ENCODE measurements at places on chromosomes 11 and 22.

DNA sequence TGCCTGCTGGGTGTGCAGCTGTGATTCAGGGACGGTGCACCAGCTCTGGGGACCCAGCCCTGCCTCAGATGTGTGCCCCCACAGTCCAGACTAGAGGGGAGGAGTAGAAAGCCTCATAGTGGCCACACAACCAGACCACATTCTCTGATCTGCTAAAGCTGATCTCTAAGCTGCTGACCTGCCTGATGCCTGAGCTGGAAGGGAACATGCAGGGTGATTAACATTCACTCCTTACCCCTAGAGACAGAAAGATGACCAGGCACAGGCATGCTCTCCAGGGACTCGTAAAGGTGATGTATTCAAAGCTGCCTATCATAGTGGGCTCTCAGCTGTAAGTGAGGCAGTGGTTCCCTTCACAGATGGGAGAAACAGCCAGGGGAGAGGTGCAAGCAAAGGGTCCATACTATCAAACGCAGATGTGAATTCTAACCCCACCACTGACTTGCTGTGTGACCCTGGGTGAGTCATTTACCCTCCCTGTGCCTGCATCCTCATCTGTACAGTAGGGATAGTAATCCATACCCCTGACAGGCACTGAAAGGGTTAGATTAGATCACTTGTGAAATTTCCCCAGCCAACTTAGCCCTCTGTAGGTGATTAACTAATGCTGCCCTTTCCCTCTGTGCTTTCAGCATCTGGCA is 29.0 kb upstream of the LRRC32 start:
- no peak for DNase-seq

DNA sequence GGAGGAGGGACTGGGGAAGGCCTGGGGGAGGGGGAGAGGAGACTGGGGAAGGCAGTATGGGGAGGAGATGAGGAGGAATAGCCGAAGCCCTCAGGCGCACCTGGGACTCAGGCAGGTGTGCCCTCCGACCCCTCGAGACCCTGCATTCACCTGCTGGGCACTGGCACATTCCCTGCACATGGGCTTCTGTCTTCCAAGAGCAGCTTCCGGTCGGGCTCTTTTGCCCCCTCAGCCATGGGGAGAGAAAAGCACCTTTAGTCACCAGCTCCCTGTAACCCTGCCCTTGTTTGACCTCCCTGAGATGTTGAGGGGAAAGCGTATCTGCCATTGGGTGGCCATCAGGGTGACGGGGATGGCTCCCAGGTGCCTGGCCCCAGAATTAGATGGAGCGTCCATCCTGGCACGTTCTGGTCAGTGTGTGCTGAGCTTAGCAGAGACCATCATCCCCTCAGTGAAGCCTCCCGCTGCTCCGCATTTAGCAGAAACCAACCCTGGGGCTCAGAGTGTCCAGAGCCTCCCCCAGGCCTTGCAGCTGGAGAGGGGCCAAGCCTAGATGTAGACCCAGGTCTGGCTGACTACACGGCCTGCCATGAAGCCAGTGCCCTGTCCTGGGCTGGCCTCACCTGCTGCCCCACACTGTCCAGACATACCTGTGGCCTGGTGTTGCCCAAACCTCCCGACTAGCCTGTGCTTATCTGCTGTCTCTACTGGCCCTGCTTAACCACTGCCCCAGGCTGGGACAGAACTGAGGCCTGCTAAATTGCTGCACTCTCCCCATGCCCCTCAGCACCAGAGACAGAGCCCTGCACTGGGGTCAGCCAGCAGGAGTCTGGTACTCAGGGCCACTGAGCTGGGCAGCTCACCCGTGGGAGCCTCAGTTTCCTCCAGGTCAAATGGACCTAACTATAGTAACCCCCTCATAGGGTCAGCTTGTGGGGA is 6.2 kb downstream of the ANO1 start:
- DNase-seq, result no peak

GRCh38 chr22:48336339-48337060 is 1491.2 kb downstream of the BRD1 start:
- no peak for DNase-seq

- no peak for DNase-seq
Measured at GRCh38 chr22:19843857-19844376, 10.8 kb downstream of the GNB1L start.

DNA sequence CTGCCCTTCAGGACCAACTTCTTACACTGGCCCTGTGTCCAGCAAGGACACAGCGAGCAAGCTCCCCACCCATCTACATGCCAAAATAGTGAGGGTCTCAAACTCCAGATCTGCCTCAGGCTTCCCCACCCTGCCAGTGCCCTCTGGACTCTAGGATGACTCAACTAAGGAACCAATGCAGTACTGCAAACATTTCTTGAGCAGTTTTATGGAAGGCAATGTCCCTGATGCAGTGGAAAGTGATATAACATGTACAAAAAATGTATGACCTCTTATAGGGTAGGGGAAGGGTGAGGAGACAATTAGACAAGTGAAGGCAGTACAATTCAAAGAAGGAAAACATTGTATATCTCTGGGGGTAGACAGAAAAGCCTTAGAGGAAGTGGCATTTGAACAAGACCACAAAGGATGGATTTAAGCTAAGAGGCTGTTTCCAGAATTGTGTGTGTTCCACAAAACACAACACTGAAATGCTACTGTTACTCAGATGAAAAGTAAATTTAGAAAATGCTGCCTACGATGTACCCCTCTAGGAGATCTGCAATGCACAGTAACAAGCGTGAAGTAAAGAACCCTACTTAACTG is 47.3 kb downstream of the RAB30 start:
- DNase-seq, result no peak

- DNase-seq, result no peak
Measured at GRCh38 chr11:15711311-15711710, 596.6 kb downstream of the INSC start.

DNA sequence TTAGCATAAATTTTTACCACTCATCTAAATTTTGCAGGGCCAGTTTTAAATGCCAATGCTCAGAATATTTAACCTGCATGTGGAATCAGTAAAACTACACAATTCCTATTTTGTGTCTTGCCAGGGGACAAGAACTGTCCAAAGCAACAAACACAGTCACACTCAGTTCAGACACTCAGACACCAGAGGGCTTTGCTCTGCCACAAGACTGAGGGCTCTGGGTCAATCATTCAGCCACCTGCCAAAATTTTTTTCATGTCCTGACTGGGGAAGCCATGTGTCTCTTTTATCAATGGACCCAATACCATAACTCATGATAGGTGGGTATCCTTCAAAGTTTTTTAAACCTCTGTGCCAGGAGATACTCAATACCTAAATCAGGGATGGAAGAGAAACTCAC is 304.0 kb upstream of the ANO3 start:
- no peak for DNase-seq

DNA sequence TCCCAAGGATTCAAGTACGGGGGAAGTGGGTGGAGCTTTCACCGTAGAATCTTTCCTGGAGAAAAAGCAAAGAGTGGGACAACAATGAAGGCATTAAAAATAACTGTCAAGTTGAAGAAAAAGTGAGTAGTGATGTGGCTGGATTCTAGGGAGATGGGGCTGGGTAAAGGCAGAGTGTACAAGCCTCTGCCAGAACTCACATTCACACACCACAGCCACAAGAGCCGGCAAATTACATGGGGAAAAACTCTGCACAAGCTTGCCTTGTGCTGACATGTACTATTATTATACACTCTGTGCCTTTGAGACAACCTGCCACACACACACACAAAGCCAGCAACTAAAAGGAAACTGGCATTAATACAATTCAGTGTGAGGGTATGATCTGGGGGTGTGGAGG is 182.6 kb downstream of the LARGE1 start:
- DNase-seq, result no peak

GRCh38 chr22:29342577-29343312 is 27.2 kb upstream of the RASL10A start:
- no peak for DNase-seq

DNA sequence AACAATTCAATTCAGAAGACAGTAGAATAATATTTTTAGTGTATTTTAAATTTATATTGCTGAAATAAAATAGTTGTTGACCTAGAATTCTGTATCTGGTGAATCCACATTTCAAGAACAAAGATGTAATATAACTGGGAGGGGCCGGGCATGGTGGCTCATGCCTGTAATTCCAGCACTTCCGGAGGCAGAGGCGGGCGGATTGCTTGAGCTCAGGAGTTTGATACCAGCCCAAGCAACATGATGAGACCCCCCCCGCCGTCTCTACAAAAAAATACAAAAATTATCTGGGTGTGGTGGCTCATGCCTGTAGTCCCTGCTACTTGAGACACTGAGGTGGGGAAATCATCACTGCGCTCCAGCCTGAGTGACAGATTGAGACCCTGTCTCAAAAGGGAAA is 72.6 kb downstream of the CD82 start:
- DNase-seq, result no peak

- DNase-seq, result no peak
Measured at GRCh38 chr11:122189229-122189628, 73.2 kb upstream of the BLID start.

GRCh38 chr11:126702987-126703386 is 297.6 kb downstream of the KIRREL3 start:
- no peak for DNase-seq

GRCh38 chr22:43128928-43129424 is 14.2 kb downstream of the MCAT start:
- no peak for DNase-seq

- DNase-seq, result peak; percentile 59
Measured at GRCh38 chr22:39530692-39531331, 1.7 kb downstream of the RPS19BP1 start.

- DNase-seq, result no peak
Measured at GRCh38 chr11:73451896-73452295, 75.7 kb downstream of the RELT start.

DNA sequence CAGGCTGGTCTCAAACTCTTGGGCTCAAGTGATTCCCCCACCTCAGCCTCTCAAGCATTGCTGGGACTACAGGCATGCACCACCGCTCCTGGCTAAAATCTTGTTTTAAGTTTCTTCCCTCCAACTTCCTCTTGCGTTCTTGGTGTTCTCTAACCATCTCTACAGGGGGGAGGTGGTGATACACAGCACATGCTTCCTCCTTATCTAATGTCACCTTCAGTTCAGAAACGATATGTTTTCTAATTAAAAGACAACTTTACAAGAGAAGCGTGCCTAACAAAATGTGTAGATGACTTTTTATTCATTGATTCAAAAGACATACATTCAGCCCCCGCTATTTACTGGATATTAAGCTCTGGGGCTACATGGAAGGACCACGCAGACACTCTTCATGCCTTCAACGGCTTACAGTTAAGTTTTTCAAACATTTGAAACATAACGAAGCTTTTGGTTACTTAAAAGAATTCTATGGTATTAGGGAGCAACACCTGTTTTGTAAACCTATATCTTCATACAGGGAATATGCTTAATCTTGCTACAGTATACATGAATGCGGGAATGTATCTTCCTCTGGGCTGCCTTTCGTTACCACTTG is 933 bp upstream of the DLAT start:
- peak; percentile 28 for DNase-seq

DNA sequence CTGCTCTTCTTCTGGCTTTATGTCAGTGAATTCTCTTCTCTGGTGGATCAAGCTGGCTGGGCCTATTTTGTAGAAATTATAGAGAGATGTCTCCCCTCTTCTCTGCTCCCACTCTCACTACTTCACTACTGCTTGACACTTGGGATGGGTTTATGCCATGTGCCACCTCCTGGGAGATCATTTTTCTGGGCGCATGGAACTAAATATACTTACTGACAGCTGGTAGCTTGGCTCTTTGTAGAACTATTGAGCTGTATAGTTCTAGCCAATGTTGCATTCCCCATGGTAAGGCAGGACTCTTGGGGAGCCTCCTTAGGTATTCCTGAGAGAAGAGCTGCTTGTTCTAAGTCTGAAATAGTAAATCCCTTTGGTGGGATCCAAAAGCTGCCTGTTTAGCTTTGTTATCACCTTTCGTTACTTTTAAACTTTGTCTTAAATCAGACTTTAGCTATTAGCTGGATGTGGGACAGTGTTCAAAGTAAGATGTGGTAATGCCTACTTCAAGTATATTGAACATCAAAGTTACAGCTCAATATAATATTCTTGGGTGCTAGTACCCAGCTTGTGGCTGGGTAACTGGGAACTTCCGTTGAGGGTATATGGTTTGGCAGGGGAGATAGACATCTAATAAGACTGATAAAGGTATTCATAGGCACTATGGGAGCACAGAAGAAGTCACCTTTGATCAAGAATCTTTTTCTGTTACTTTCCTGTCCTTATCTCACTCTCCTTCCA is 87.5 kb upstream of the RRM1 start:
- no peak for DNase-seq

- no peak for DNase-seq
Measured at GRCh38 chr11:30509364-30509763, 76.8 kb downstream of the MPPED2 start.

DNA sequence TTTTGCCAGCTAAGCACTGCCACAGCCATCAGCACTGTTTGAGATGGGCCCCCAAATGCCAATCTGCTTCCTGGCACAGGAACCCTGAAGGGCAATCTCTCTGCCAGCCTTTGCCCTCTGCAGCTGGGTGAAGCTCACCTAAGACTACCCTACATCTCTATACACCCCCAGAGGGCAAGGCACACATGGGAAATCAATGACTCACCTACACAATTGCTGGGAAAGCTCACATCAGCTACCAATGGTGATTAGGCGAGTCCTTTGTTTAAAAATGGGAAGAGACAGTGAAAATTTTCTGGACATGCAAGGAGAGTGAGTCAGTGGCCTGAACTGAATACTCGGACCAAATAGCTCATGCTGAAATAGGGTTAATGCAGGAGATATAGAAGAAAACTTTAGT is 12.6 kb upstream of the PRDM11 start:
- DNase-seq, result no peak

DNA sequence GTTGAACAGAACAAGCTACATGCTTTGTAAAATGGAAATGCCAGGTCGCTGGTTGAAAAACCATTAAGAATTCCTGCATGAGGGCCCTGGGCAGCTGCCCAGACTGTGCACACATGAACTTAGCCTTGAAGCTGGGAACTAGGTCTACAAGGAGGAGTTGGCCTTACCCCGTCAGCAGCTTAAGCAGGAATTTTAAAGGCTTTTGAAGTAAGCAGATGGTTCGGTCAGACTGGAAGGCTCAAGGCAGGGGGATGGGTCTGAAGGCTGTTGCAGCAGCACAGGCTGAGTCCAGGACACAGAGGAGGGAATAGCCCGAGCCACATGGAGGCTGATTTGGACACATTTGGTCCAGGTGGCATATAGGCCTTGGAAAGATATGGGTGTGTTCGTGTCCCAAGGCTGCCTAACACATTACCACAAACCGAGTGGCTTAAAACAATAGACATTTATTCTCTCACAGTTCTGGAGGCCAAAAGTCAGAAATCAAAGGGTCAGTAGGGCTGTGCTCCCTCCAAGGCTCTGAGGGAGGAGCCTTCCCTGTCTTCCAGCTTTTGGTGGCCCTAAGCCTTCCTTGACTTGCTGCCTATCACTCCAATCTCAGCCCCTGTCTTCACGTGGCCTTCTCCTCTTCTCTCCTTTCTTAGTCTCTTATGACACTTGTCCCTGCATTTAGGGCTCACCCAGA is 11.6 kb downstream of the LIF start:
- no peak for DNase-seq

DNA sequence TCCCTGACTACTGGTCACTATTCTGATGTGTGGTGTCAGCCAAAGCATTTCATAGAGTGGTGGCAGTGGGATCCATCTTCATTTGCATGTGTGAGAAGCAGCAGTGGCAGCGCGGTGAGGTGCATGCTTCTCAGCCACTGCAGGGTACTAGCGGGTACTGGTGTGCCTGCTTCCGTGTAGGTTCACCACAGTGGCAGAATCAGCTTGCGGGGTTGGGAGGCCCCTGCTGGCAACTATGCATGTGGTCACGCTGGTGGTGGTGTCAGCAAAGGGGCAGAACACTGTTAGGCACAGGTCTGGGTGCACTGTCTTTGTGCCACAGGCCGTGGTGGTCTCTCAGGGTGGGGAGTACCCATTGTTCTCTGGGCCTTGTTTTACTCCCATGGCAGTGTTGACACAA is 286.4 kb upstream of the TENM4 start:
- DNase-seq, result no peak
